ENCODE measurements at places on chromosomes 16 and 17. TPM values are rescaled to one million over a fixed set of nuclear protein-coding genes. Genes with fewer than 3 reads are reported as not detected.

- no peak for DNase-seq
Measured at GRCh38 chr17:9309216-9309615, 266.4 kb downstream of the STX8 start.

DNA sequence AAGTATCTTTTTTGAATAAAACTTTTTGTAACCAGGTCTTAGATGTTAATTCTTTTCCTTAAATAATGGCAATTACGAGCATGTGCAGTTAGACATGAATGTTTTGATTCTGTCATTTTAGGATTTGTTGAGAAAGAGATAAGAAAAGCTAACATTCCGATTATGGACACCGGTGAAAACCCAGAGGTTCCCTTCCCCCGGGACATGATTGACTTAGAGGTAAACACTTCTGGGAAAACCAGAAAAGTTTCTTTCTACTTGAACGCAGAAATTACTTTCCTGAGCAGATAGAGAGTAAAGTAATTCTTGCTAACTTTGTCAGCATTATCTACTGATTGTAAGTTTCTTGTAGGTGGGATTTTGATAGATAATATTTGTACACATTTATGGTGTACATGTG is 9.2 kb downstream of the ATP6V0A1 start:
- DNase-seq, result no peak

DNA sequence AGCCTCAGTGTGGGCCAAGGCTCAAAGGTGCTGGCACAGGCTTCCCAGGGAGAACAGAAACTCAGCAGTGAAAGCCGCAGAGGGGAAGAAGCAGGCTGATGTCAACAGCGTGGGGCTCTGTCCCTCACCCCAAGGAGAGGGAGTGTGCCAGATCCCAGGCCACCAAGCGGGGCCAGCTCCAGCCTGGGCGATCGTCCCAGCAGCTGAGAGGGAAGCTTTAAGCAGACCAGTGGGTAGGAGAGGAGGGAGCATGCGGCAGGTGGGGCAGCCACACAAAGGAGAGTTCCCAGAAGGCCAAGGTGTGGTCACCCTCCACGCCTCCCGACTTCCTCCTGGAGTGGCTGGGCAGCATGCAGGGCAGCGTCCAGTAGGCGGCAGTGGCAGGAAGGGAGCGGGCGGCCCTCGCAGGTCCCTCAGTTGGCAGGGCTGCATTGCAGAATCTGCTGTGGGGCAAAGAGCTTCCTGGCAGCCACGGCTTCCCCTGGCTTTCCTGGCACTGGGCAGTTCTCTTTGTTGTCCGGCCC is 6.0 kb downstream of the SYNGR2 start:
- DNase-seq, result no peak

GRCh38 chr16:67546761-67547422 is 15.4 kb upstream of the CTCF start:
- peak; percentile 52 for DNase-seq

GRCh38 chr16:82195917-82196494 is 26.0 kb upstream of the MPHOSPH6 start:
- DNase-seq, result no peak

GRCh38 chr17:72555052-72555451 is 434.2 kb downstream of the SOX9 start:
- no peak for DNase-seq

DNA sequence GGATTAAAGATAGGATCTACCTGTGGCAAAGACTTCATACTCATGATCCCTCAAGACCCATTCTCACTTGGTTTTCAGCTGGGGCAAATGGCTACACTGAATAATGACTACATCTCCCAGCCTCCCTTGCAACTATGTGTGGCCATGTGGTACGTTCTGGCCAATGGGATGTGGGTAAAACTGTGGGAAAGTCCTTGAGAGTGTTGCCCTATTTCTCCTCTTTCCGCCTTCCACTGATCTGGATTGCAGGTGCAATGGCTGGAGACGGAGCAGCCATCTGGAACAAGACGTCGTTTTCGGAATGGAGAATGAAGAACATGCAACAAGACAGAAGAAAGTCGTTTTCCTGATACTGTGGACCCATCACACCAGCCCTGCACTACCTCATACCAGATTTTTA is 48.5 kb downstream of the HAPSTR1 start:
- no peak for DNase-seq

DNA sequence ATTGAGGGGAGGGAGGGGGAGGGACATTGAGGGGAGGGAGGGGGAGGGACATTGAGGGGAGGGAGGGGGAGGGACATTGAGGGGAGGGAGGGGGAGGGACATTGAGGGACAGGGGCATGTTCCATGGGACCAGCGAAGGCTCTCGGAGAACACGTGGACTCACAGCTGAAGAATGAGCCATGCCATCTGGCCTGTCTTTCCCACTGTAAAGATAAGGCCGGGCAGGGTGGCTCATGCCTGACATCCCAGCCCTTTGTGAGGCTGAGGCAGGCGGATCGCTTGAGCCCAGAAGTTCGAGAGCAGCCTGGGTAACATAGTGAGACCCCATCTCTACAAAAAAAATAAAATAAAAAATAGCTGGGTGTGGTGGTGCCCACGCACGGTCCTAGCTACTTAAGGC is 32.5 kb downstream of the RPH3AL start:
- DNase-seq, result no peak

GRCh38 chr16:564690-565418 is 2.0 kb upstream of the NHLRC4 start:
- no peak for DNase-seq

DNA sequence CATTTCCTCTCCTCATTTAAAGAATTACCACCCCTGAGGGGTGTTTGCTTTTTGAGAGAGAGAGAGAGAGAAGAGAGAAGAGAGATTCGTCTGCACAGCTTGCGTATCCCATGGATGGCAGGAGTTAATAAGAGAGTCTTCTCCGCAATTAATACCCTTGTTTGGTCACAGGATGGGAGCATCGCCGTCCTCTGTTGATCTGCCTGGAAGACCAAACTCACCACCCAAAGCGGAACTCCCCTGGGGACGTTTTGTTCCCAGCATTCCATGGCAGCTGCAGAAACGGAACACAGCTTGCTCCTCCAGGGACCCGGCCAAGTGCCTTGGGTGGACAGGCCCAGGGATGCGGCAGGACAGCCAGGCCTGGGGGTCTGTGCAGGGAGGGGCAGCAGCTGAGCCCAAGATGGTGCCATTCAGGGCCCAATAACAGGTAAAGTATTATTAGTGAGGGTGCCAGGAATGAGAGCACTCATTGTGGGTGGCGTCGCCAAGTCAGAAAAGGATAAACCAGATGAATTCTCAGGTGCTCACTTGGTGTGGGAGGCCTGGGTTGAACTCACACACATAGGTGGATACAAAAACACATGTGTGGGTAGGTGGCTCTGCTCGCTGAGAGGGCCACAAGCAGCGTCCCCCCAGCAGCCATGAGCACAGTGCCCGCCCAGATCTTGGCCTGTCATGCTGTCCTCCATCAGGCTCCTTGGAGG is 83.1 kb downstream of the NT5M start:
- no peak for DNase-seq

- DNase-seq, result no peak
Measured at GRCh38 chr16:79430191-79430678, 170.3 kb downstream of the MAF start.

DNA sequence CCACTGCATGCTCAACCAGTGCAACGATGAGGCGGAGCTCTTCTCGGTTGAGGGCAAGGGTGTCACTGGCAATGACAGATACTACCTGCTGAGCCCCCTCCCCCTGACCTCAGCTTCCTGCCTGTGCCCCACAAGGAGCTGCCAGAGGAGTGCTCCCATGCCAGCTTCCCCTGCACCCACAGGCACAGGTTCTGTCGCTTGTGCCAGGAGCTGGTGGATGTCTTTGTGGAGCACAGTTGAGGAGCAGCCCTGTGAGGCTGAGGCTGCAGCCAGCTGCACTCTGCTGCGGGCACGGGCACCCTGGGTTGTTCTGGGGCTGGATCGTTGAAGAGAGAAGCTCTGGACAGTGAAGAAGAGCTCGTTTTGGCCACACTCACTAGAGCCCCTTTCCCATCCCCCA is 165.3 kb upstream of the ZNF267 start:
- DNase-seq, result no peak

DNA sequence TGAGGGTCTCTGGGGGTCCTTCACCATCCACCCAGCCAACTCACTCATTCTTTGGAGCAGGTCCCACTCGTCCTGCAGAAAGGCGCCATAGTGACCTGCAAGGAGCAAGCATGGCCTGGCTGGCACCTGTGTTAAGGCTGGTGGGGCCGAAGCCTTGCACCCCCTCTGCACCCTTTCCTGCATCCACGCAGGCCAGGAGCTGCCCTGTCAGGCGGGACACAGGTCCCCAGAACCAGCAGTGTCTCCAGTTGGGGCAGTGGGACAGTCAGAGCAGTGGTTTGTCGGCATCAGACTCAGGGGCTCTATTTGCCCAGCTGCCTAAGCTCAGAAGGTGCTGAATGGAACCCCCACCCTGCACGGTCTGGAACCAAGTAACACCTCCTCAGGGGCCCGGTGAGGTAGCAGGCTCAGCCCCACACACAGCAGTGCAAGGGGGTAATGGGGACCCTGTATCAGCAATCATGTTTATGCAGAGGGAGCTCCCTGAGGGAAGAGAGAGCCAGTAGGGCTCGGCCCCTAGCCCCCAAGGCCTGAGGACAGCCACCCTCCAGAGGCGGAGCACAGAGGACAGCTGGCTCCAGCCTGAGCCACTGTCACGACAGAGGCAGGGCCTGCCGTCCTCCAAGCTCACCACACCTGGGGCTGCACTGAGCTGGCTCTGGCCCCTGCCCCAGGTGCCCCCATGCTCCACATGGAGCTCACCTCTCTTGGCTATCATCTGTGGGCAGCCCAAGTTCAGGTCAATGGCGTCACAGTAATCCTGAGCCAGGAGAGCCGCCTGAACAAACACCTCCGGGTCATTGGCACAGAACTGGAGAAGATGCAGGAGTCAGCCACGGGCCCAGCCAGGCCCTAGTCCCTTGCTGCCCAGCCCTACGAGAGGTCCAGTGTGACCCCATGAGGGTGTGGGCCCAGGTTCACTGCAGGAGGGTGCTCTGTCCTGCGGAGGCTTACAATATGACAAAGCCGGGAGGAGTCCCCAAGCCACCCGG is 1.9 kb downstream of the DUS1L start:
- DNase-seq, result no peak

DNA sequence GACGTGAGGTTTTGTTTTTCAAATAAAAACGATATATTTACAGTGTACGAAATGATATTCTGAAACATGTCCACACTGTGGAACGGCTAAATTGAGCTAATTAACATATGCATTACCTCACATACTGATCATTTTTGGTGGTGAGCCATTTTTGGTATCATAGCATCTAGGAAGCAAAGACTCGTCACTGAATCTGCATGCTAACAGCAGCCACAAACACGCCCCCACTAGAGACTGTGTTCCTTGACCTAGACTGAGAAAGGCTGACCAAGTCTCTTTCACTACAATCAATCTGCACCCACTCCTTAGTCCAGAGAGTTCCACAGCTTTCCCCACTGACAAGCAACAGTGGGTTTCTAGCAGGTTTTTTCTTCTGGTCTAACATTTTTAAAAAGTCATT is 29.5 kb downstream of the NPLOC4 start:
- no peak for DNase-seq

- no peak for DNase-seq
Measured at GRCh38 chr17:19705201-19705600, 11.2 kb downstream of the SLC47A2 start.

GRCh38 chr17:61475726-61476125 is 23.5 kb downstream of the TBX4 start:
- peak; percentile 23 for DNase-seq

GRCh38 chr16:75385507-75386152 is 47.7 kb downstream of the CFDP1 start:
- DNase-seq, result no peak

- DNase-seq, result peak; percentile 45
Measured at GRCh38 chr17:32141258-32141657, 1.0 kb upstream of the RHOT1 start.

DPEP2NB gene
- total RNA-seq, result not detected

NPTX1 gene
- not detected for total RNA-seq

MYO15A gene
- not detected for total RNA-seq

HSD3B7 gene
- 2.1 TPM for total RNA-seq

CTRL gene
- 1.9 TPM for total RNA-seq

PROCA1 gene
- total RNA-seq, result 0.79 TPM

CCL16 gene
- total RNA-seq, result not detected

KREMEN2 gene
- total RNA-seq, result 0.26 TPM
